ENCODE measurements at places on chromosomes 5 and 9.

DNA sequence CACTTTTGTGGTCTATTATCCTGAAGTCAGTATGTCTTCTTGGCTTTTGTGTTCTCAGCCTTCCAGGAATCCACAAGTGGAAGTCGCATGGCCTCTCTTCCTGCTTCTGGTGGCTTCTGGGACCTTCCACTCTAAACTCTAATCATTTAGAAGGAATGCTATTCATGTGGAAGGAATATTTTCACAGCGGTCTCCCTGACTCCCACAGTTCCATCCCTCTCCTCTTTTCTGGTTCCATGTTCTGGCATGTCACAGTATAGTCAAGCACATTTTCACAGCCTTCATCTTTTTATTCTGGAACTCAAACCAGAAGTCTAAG, 7.3 kb upstream of the RAI14 start:
- DNase-seq = no peak

GRCh38 chr5:26236936-26237335, 801.5 kb downstream of the CDH9 start:
- DNase-seq = no peak

GRCh38 chr5:113281194-113281593, 153.6 kb downstream of the TSSK1B start:
- DNase-seq = no peak

GRCh38 chr9:70947511-70947910, 173.9 kb downstream of the TRPM3 start:
- DNase-seq = no peak

DNA sequence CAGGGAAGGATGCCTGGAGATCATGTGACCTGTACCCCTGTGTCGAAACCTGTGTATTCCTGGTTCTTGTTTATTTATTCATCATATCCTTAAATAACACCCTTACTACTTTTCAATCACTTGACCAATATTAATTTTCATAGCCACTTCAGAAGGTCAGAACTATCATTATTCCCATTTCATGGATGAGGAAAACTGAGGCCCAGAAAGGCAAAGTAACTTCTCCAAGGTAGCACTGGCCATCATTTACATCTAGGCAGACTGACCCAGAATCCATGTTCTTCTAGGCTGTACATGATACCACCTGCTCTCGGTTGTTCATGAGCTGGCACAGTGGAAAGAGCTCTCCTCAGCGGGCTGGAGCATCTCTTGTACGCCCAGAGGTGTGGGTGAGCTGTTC, 49.4 kb downstream of the KCNIP1 start:
- no peak for DNase-seq

DNA sequence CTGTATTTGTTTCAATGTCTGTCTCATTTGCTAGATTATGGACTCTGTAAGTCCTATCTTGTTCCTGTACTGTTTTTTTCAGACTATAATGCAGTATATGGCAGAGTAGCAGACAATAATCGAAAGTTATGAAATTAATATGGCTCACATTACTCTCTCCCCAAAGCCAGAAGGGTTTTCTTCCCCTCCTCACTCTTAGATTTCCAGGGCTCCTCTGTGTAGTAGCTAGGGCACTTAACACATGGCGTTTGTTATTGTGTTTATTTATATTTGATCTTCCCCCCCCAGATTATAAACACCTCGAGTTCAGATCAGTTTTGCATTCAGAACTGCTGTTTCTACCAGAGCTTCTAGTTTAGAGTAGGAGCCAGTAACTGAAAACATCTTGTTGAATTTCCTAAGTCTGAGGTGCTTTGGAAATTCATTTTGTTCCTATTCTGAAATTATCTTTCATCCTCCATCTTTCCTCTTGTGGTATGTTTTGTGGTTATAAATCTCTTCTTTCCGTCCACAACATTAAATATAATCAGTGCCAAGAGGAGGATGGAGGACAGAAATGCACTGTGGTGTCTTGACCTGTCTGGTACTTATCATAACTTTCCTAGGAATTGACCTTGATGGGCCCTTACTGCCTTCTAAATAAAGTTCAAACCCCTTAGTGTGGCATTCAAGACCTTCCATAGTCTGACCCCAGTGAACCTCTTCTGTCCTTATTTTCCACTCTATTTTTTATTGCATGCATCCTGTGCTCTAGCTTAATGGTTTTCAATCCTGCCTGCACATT, 27.0 kb downstream of the TLE4 start:
- no peak for DNase-seq

DNA sequence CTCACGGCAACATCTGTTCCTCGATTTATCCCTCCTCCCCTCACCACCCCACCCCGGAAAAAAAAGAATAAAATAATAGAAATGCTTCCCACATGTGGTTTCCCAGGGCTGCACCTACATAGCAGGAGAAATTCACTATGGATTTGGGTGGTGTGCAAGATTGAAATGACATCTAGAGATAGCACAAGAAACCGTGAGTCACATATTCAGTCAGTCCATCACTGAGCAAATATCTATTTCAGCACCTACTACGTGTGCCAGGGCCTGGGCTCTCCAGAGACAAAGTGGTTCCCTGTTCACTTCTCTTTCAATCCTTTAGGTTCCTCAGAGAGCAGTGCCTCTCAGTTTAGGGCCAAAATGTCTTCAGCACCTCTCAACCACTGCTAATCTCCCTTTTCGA, 45.0 kb upstream of the TTC1 start:
- DNase-seq = no peak

- no peak for DNase-seq
These were observed 115.0 kb upstream of the RUSC2 start for GRCh38 chr9:35374910-35375309.

DNA sequence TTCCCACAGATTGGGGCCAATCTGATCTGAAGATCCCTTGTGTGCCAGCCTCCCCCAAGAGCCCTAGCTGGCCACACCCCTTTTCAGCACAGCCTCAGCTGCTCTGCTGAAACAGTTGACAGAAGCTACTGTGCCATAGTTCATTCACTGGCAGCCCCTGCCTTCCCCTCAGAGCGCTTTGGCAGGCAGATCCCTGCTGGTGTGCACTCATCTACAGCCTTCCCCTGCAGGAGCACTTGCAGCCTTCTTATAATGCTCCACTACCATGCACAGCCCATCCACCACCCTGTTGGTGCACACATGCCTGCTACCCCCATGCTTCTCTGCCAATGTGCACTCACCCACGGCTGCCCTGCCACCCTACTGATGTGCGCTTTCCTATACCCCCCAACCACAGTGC, 471.3 kb downstream of the MTRR start:
- DNase-seq = no peak

DNA sequence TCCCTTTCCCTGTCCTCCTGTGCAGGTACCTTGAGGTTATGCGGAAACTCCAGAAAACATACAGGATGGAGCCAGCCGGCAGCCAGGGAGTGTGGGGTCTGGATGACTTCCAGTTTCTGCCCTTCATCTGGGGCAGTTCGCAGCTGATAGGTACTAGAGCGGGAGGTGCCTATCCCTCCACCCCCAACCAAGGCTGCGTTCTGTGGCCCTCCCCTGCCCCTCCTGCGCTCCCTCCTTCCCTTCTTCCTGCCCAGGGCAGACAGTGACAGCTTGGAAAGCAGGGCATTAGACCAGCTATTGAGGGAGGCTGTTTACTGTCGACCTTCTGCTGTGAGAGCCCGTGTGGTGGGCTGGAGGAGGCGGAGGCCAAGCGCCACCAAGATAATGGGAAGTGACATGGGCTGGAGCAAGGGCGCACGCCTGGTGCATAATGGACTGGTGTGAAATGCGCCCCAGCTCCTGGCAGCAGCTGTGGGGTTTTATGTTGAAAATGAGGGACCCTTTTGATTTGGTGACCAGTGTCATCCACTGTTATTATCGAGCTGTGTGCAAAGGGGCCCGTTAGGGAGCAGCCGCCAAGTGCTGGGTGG, 25.3 kb downstream of the PTPA start:
- DNase-seq = no peak

- DNase-seq = no peak
These were observed 63.5 kb downstream of the ARRDC3 start for GRCh38 chr5:91319667-91320066.

GRCh38 chr5:142498298-142498697, 173.5 kb upstream of the SPRY4 start:
- DNase-seq = no peak

DNA sequence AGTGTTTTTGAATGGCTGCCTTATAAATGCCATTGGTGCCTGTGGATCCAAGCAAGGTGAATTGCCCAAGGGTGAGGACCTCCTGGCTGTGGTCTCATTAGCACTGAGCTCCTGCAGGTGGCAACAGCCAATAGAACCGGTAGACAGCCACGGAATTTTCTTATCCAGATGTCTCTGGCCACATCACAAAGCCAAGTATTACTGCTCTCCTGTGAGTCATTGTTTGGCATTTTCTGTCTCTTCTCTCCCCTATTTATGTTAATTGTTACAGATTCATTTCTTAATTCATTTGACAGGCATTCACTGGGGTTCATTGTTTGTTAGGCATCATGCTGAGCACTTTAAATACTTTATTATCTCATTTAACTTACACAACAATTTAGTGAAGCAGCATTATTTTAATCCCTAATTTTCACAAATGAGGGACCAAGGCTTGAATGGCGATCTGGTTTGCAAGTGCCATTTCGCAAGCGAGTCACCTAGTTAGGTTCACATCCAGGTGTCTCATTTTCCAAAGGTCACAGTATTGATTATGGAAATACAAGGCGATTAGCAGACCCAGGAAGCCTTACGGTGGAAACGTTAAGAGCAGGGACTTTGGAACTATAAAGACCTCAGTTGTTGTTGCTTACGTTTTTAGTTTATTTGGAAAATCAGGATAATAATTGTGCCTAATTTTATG, 58.2 kb upstream of the DPYSL3 start:
- DNase-seq = no peak

GRCh38 chr5:157109744-157110143, 900 bp upstream of the HAVCR2 start:
- peak; percentile 19 for DNase-seq

DNA sequence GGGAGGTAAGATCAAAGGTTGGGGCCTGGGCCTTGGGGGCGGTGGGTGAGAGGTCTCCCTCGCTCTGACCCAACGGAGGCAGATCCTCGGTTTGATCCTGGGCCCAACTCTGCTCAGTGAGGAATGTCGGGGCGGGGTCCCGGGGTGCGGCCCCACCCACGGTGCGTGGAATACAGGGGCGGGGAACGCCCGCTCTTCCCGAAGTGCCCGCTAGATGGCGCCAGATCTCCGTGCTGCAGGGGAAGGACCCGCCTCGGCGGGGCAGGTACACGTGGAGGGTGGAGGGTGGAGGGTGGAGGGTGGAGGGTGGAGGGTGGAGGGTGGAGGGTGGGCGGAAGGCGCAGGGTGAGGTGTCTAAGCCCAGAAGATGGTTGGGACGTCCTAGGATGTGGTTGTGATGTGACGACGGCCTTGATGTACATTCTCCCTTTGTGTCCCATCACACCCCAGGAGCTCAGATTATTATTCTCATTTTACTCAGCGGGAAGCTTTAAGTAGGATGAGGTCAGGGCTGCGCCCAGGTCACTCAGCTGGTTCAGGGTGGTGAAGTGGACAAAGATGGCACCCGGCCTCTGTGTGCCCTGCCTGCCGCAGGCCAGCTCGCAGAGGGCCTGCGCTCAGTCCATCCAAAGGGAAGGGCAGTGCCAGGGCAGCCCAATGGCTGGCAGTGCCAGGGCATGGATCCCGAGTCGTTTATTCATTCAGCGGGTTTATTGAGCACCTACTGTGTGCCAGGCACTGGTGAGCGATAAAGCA, 9.4 kb upstream of the RPS14 start:
- DNase-seq = peak; percentile 74

DNA sequence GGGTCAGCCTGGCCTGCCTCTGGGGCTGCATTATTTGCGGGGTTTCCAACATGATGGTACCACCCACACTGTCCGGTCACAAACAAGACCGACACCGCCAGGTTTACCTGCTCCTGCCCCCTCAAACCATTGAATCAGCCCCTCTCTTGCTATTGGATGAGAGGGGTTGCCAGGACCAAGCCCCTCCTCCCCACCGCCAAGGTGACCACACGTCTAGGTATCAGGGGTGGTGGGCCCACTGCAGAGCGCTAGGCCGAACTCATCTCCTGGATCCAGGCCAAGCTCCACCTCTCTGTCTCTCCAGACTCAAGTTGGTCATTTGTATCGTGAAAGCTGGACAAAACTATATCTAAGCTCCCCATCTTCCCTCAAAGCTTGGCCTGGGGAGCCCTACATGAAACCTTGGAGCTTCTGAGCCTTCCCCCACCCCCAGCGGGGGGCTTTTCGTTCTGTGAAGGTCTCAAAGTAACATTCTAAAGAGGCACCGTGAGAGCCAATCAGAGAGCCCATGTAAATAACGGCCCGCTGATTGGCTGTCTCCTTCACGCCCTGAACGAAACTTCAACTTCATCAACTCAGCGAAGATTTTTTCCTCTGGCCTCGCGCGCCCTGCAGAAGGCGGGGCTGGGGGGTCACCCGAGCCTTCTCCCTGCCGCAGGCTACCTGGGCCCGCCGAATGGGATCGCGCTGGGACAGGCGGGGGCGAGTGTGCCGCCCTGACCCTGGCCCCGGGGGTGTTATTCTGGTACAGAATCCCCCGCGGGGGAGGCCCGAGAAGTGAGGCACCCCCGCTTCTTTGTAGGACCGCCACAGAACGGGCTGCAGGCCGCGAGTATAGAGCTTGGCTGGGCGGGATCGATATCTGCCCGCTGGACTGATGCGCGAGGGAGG, 49.6 kb upstream of the PSD2 start:
- DNase-seq = no peak

- no peak for DNase-seq
These were observed 65.1 kb upstream of the IL33 start for GRCh38 chr9:6150483-6150882.

DNA sequence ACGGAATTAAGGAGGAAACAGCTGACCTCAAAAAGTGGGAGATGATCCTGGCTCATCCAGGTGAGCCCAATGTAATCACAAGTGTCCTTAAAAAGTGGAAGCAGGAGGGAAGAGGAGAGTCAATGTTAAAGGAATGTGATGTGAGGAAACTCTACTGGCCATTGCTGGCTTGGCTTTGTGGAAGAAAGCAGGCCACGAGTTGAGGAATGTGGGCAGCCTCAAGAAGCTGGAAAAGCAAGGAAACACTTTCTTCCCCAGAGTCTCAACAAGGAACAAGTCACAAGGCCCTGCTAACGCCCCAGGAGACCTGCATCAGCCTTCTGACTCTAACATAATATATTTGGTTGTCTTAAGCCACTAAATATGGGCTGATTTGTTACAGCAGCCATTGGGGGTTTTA, 252.8 kb downstream of the PSAT1 start:
- DNase-seq = no peak

DNA sequence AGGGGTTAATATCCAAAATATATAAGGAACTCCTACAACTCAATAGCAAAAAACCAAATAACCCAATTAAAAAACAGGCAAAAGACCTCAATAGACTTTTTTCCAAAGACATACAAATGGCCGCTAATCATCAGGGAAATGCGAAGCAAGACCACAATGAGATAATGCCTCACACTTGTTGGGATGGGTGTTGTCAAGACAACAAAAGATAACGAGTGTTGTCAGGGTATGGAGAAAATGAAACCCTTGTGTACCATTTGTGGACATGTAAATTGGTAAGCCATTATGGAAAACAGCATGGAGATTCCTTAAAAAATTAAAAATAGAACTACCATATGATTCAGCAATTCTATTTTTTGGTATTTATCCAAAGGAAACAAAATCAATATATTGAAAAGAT, 620.2 kb downstream of the ACTL7B start:
- no peak for DNase-seq
